ENCODE measurements at places on chromosomes 7 and 10. TPM values are rescaled to one million over a fixed set of nuclear protein-coding genes. Genes with fewer than 3 reads are reported as not detected.
A peak's percentile ranks its signal among the peaks of the same experiment; 100 is the strongest.

SNX13 gene
- 29.4 TPM for polyA plus RNA-seq

PODXL gene
- polyA plus RNA-seq, result 13.3 TPM

GCK gene
- polyA plus RNA-seq, result 0.07 TPM

IGFBP3 gene
- 114 TPM for polyA plus RNA-seq

NUP42 gene
- polyA plus RNA-seq, result 16.6 TPM

IFT22 gene
- polyA plus RNA-seq, result 27.1 TPM

WNT8B gene
- not detected for polyA plus RNA-seq

PCLO gene
- 0.03 TPM for polyA plus RNA-seq

ZNF239 gene
- 3.2 TPM for polyA plus RNA-seq

C10orf62 gene
- 0.12 TPM for polyA plus RNA-seq

DNA sequence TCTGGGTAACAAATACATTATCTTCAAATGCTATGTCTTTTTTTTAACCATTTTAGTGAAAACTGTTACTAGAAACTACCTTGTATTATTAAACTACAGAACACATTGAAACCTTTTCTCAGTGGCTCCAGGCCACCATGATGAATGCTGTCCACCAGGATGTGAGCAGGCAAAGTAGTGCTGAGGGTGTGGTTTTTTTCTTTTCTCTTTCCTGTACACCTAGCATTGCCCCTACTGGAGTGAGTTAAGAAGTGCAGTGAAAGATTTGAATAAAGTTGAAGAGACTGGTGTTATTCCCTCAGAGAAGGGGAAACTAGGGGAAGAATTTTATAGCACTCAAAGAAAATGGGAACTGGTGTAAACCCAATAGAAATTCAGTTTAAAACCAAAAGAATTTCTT, 120.0 kb upstream of the SAMD8 start:
- peaks cover 38% of the 10 kb centered on the region for H3K36me3 ChIP-seq
- no peak overlapping the region for H3K4me3 ChIP-seq
- H3K27me3 ChIP-seq, result no peaks in the 10 kb centered on the region
- H3K4me1 ChIP-seq, result peaks cover 25% of the 10 kb centered on the region

DNA sequence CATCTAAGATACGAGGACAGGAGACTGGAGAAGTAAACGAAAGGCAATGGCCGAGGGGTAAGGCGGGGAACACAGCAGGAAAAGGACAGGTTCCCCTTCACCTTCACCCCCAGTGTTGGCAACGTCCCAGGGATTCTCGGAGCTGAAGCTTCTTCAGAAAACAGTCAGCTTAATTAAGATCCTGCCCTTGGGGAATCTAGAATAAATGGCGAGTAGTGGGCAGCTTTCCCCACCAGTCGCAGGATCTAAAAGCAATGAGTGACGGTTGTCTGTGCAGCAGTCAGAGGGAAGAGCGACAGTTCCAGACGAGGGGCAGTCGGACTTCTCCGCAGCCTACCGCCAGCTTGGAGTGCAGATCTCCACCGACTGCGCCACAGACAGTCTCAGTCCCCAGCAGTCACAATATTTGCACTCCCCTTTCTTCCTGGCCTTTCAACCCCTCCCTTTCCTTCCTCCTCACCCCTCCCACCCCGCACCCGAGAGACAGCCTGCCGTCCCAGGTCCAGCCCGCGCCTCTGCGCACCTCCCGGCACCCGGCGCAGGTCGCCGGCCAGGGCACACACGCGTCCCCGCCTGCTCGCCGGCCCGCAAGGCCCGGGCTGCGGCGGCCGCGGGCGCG, 10.9 kb upstream of the SP8 start:
- no peak overlapping the region for H3K27ac ChIP-seq
- DNase-seq, result no peak
- no peaks in the 10 kb centered on the region for H3K36me3 ChIP-seq

GRCh38 chr10:119893074-119893473, 544 bp downstream of the SEC23IP start:
- H3K36me3 ChIP-seq, result no peaks in the 10 kb centered on the region
- peaks cover 33% of the 10 kb centered on the region for H3K4me1 ChIP-seq
- no peaks in the 10 kb centered on the region for H3K27me3 ChIP-seq
- peak overlapping the region; percentile 84 for H3K4me3 ChIP-seq
- H3K27ac ChIP-seq, result peak overlapping the region; percentile 88

- DNase-seq, result no peak
- peak overlapping the region; percentile 41 for H3K4me3 ChIP-seq
Observed at GRCh38 chr7:16063716-16064675, 357.3 kb downstream of the CRPPA start.

- no peak for DNase-seq
- H3K4me3 ChIP-seq, result no peak overlapping the region
- no peaks in the 10 kb centered on the region for H3K27me3 ChIP-seq
- peak overlapping the region; percentile 10 for H3K27ac ChIP-seq
Observed at GRCh38 chr7:71630516-71630915, 498.6 kb downstream of the GALNT17 start.

DNA sequence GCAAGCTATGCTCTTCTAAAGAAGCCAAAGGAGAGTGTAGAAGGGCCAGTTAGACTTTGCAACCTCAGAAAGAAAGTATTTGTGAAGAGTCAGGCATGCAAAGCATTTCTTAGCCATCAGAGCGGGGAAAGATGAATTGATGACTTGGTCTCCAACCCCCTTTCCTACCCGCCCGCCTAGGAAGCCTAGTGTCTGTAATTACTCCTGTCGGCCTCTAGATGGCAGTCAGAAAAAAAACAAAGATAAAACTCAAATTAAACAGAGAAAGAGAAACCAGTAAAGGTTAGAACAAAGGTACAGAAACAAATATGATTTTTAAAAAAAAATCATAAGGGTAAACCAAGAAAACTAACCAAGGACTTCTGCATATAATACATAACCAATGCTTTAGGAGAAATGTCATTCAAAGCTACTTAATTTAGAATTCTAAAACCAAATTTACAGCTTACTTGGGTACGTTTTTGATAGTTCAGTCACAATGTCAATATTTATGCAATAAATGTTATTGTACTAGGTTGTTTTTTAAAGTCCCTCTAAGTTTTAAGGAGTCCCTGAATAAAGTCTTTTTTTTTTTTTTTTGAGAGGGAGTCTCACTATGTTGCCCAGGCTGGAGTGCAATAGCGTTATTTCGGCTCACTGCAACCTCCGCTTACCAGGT, 97.6 kb downstream of the LYZL1 start:
- no peaks in the 10 kb centered on the region for H3K36me3 ChIP-seq
- no peaks in the 10 kb centered on the region for H3K27me3 ChIP-seq
- H3K27ac ChIP-seq, result no peak overlapping the region
- no peak for DNase-seq
- no peaks in the 10 kb centered on the region for H3K4me1 ChIP-seq
- H3K4me3 ChIP-seq, result no peak overlapping the region

GRCh38 chr7:101299511-101300464, 21.8 kb downstream of the IFT22 start:
- H3K36me3 ChIP-seq, result no peaks in the 10 kb centered on the region
- no peak for DNase-seq
- H3K27me3 ChIP-seq, result peaks cover 4% of the 10 kb centered on the region
- H3K27ac ChIP-seq, result no peak overlapping the region
- H3K4me3 ChIP-seq, result no peak overlapping the region

- no peaks in the 10 kb centered on the region for H3K27me3 ChIP-seq
- no peak overlapping the region for H3K4me3 ChIP-seq
- DNase-seq, result no peak
- no peaks in the 10 kb centered on the region for H3K4me1 ChIP-seq
- H3K36me3 ChIP-seq, result no peaks in the 10 kb centered on the region
- H3K27ac ChIP-seq, result no peak overlapping the region
Observed at GRCh38 chr10:78381107-78381506, 347.4 kb downstream of the RPS24 start.

DNA sequence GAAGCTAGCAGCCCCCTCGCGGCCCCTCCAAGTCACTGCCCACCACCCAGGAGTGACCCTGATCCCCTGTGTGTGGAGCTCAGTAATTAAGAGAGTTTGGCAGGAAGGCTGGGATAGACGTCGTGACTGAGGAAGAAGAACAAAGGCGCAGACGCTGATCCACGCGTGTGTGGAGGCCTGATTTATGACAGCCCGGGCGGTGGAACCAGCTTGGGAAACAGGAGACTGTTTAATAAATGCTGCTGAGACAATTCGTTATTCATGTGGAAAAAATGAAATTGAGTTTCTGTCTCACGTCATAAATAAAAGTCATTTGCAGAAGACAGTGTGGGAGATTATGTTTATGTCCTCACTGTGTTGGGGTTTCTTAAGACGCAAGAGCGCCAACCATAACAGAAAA, 130.8 kb downstream of the ELFN1 start:
- no peak for DNase-seq
- peaks cover 9% of the 10 kb centered on the region for H3K27me3 ChIP-seq
- H3K27ac ChIP-seq, result no peak overlapping the region
- no peaks in the 10 kb centered on the region for H3K4me1 ChIP-seq

DNA sequence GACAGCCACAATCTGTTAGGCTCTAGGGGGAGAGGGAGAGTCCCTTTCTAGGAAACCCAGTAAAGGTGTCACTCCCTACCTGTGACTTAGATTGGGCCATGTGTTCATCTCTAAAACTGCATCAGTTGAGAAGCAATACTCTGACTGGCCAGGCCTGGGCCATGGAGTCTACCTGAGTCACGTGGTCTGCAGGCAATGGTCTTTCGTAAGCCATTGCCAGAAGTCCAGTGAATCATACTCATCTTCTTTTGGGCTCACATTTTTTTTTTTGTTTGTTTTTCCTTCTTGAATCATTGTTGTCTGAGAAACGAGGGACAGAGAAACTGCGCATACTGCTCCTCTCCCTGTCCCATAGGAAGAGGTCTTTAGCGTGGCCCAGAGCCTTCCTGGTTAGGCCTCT, 215.6 kb downstream of the CCSER2 start:
- H3K4me3 ChIP-seq, result no peak overlapping the region
- no peaks in the 10 kb centered on the region for H3K27me3 ChIP-seq
- no peak overlapping the region for H3K27ac ChIP-seq
- no peak for DNase-seq

- H3K4me3 ChIP-seq, result no peak overlapping the region
- H3K27me3 ChIP-seq, result no peaks in the 10 kb centered on the region
- H3K4me1 ChIP-seq, result no peaks in the 10 kb centered on the region
Observed at GRCh38 chr10:68506411-68506810, 20.9 kb downstream of the SLC25A16 start.

- no peaks in the 10 kb centered on the region for H3K36me3 ChIP-seq
- no peak overlapping the region for H3K27ac ChIP-seq
- no peak overlapping the region for H3K4me3 ChIP-seq
- peaks cover 3% of the 10 kb centered on the region for H3K4me1 ChIP-seq
- H3K27me3 ChIP-seq, result no peaks in the 10 kb centered on the region
- no peak for DNase-seq
Observed at GRCh38 chr7:30038196-30038980, 10.2 kb downstream of the PLEKHA8 start.

- peaks cover 14% of the 10 kb centered on the region for H3K4me1 ChIP-seq
- H3K4me3 ChIP-seq, result no peak overlapping the region
- H3K27me3 ChIP-seq, result no peaks in the 10 kb centered on the region
- no peak for DNase-seq
- H3K27ac ChIP-seq, result no peak overlapping the region
- H3K36me3 ChIP-seq, result no peaks in the 10 kb centered on the region
Observed at GRCh38 chr7:133070562-133070961, 11.3 kb downstream of the CHCHD3 start.

- no peak overlapping the region for H3K4me3 ChIP-seq
- H3K36me3 ChIP-seq, result no peaks in the 10 kb centered on the region
- no peak overlapping the region for H3K27ac ChIP-seq
- no peaks in the 10 kb centered on the region for H3K4me1 ChIP-seq
- DNase-seq, result no peak
Observed at GRCh38 chr10:108616559-108617285, 1306.6 kb downstream of the XPNPEP1 start.

GRCh38 chr7:120226188-120226587, 46.8 kb upstream of the KCND2 start:
- H3K4me1 ChIP-seq, result no peaks in the 10 kb centered on the region
- no peak for DNase-seq
- no peak overlapping the region for H3K27ac ChIP-seq
- H3K36me3 ChIP-seq, result no peaks in the 10 kb centered on the region
- no peak overlapping the region for H3K4me3 ChIP-seq

GRCh38 chr7:42175834-42176723, 60.9 kb downstream of the GLI3 start:
- H3K27me3 ChIP-seq, result no peaks in the 10 kb centered on the region
- no peak overlapping the region for H3K27ac ChIP-seq
- no peaks in the 10 kb centered on the region for H3K36me3 ChIP-seq
- H3K4me1 ChIP-seq, result no peaks in the 10 kb centered on the region

- no peak overlapping the region for H3K27ac ChIP-seq
- DNase-seq, result no peak
- H3K36me3 ChIP-seq, result no peaks in the 10 kb centered on the region
- H3K27me3 ChIP-seq, result no peaks in the 10 kb centered on the region
- H3K4me1 ChIP-seq, result no peaks in the 10 kb centered on the region
Observed at GRCh38 chr10:7887174-7887816, 69.0 kb downstream of the TAF3 start.

GRCh38 chr10:124917428-124918190, 24.3 kb upstream of the ZRANB1 start:
- peak overlapping the region; percentile 81 for H3K4me3 ChIP-seq
- peaks cover 46% of the 10 kb centered on the region for H3K4me1 ChIP-seq
- no peaks in the 10 kb centered on the region for H3K27me3 ChIP-seq
- peaks cover 5% of the 10 kb centered on the region for H3K36me3 ChIP-seq
- peak overlapping the region; percentile 95 for H3K27ac ChIP-seq
- DNase-seq, result peak; percentile 27

DNA sequence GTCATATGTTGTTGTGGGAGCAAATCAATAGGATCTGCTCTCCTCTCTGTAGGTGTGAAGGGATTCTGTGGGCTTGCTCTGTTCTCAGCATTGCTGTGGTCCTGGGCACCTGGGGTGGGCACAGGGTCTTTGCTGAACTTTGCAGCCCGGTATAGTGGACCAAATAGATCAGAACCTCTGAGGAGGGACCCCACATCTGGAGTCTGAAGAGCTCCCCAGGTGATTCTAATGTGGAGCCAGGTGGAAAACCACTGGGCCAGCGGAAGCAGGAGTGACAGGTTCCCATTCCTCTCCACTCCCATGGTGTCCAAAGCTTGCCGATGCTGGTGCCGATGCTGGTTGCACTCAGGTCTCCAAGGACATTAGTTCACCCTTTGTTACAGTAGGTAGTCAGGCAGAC, 257.2 kb downstream of the GLRX3 start:
- no peak for DNase-seq
- no peak overlapping the region for H3K4me3 ChIP-seq
- no peak overlapping the region for H3K27ac ChIP-seq

GRCh38 chr7:134730411-134730829, 49.0 kb upstream of the CALD1 start:
- H3K27me3 ChIP-seq, result no peaks in the 10 kb centered on the region
- H3K27ac ChIP-seq, result no peak overlapping the region
- H3K36me3 ChIP-seq, result no peaks in the 10 kb centered on the region
- DNase-seq, result no peak

DNA sequence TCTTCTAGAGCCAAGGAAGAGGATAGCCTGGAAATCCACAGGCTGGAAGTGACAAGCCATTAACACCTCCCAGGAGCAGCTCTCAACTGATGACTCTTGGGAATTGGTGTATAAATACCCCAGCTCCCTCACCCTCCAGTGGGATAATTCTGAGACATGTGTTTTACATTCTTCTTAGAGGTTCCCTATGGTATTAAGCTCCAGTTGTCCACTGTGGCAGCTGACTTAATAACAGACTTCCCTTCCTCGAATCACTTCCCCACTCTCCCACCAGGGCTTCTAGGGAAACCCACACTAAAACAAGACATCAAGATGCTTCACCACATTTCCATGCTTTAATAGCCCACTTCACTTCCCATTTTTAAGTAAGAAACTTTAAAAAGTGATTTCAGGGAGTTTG, 47.2 kb downstream of the FAM107B start:
- H3K27me3 ChIP-seq, result no peaks in the 10 kb centered on the region
- DNase-seq, result no peak
- no peak overlapping the region for H3K27ac ChIP-seq
- no peak overlapping the region for H3K4me3 ChIP-seq
- H3K36me3 ChIP-seq, result no peaks in the 10 kb centered on the region
- H3K4me1 ChIP-seq, result no peaks in the 10 kb centered on the region

Measured in psoas muscle (tissue), 8 donors.